ENCODE measurements at places on chromosomes 16 and 17. TPM values are rescaled to one million over a fixed set of nuclear protein-coding genes. Genes with fewer than 3 reads are reported as not detected.

The CCT6B gene
- 4.8 TPM for total RNA-seq

The GNAO1 gene
- not detected for total RNA-seq

The KRT14 gene
- 0.78 TPM for total RNA-seq

The CES4A gene
- 5.0 TPM for total RNA-seq

The GJC1 gene
- 8.2 TPM for total RNA-seq

The ARL17A gene
- total RNA-seq: 6.7 TPM

The SLC38A10 gene
- 71.6 TPM for total RNA-seq

The MAP2K4 gene
- total RNA-seq: 41.7 TPM

The AURKB gene
- 11.1 TPM for total RNA-seq

The ALOX15B gene
- total RNA-seq: 0.32 TPM

The STAC2 gene
- total RNA-seq: 0.32 TPM

The UBALD1 gene
- 4.3 TPM for total RNA-seq

The MYH11 gene
- 0.11 TPM for total RNA-seq

The SLC16A13 gene
- 0.52 TPM for total RNA-seq

The LGALS9B gene
- total RNA-seq: not detected

The GDPD3 gene
- 1.4 TPM for total RNA-seq

The NBR1 gene
- total RNA-seq: 152 TPM

The PTX4 gene
- not detected for total RNA-seq

The SDK2 gene
- 8.1 TPM for total RNA-seq

The CNTNAP4 gene
- not detected for total RNA-seq

The ANKRD40CL gene
- not detected for total RNA-seq

The ARHGDIG gene
- total RNA-seq: 0.22 TPM

The EVPLL gene
- not detected for total RNA-seq

The NR1D1 gene
- 4.0 TPM for total RNA-seq

The PALB2 gene
- total RNA-seq: 14.1 TPM

The WFIKKN2 gene
- total RNA-seq: 0.13 TPM

The MPP3 gene
- total RNA-seq: 8.2 TPM

The NOG gene
- total RNA-seq: not detected

The IRX3 gene
- 10.3 TPM for total RNA-seq

The CHTF8 gene
- 48.3 TPM for total RNA-seq

The CACNB1 gene
- total RNA-seq: 6.3 TPM

The CCDC154 gene
- 0.13 TPM for total RNA-seq

The KRT9 gene
- not detected for total RNA-seq

The FADS6 gene
- total RNA-seq: not detected

All from articular chondrocyte of knee joint (primary cell).